CD4-positive, alpha-beta T cell treated with Interleukin-17A for 1 hour (primary cell): ENCODE measurements at places on chromosomes 7 and 10.

GRCh38 chr7:36929791-36930190, 205.5 kb upstream of the AOAH start:
- no peak for DNase-seq

GRCh38 chr7:75050501-75050900, 23.1 kb downstream of the RCC1L start:
- DNase-seq: no peak

DNA sequence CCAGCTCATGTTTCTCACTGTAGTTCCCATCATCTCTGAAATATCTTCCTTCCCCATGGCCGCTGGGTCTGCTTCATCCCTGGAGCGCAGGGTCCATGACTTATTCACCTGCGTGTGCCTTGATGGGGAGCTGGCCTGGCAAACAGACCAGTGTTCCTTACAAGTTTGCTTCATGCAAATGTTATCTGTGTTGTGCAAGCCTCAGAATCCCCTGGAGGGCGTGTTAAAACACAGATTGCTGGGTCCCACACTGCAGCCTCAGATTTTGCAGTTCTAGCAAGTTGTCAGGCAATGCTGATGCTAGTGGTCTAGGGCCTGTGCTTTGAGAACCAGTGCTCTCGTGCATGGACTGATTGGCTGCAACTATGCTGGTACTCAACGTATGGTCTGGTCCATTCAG, 7.2 kb upstream of the DMBT1 start:
- no peak for DNase-seq

- no peak for DNase-seq
These were observed 46.5 kb upstream of the PTN start for GRCh38 chr7:137390076-137390475.

DNA sequence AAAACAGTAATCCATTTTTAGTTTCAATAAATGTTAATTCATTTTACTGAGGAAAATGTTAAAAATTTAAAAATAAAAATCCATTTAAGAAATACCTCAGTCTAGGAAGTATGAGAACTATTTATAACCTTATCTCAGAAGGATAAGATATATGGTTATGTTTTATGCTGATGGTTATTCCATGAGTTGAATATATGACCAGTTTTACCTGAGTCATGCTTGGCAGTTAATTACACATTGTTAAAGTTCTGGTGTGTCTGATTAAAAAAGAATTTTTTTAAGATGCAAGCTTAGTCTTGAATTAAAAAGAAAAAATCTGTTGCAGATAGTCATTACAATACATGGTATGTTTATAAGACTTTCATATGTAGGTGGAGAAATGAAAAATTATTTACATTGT, 191.7 kb downstream of the ARL4A start:
- DNase-seq: no peak

GRCh38 chr7:142616121-142616643, 133.1 kb upstream of the PRSS1 start:
- DNase-seq: no peak

- no peak for DNase-seq
These were observed 148.4 kb downstream of the MDFIC start for GRCh38 chr7:115070311-115070710.

DNA sequence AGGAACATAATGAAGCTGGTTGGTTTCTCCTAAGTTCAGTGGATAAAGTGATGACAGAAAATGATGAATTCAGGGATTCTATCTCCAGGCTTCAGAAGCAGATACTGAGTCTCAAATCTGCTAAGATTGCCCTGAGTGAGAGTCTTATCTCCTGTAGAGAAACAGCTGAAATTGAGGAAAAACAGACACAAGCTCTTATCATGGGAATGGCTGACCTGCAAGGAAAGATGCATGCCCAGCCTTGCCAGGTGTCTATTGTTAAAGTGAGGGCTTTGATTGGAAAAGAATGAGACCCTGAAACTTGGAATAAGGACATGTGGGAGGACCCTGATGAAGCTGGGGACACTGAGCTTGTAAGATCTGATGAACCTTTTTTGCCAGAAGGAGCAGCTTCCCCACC, 100.3 kb downstream of the DNAJB9 start:
- no peak for DNase-seq

DNA sequence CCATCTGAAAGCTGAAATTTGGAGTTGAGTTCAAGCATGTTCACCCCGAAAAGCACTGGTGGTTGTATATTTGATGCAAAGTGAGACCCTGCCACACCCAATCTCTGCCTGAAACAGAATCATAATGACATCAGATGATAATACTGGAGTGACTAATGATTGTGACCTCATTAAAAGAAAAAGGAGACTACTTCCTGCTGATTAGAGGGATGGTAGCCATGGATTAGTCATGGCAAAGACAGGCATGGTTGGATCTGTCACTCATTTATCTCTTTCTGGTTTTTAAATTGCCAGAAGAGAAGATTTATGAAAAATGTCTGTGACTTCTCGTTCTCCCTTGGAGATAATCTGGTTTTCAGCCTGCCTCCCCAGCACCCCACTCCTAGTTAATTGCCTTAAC, 101.2 kb downstream of the BAMBI start:
- DNase-seq: no peak

GRCh38 chr7:100968031-100968430, 1.3 kb upstream of the MUC12 start:
- DNase-seq: no peak
